ENCODE measurements at places on chromosomes 16 and 17. TPM values are rescaled to one million over a fixed set of nuclear protein-coding genes. Genes with fewer than 3 reads are reported as not detected.

The CALB2 gene
- 1.5 TPM for polyA plus RNA-seq

The FNDC8 gene
- 0.07 TPM for polyA plus RNA-seq

The GPR179 gene
- 1.4 TPM for polyA plus RNA-seq

The OTOP3 gene
- polyA plus RNA-seq, result 13.8 TPM

The MYL11 gene
- 14.6 TPM for polyA plus RNA-seq

The GCGR gene
- 2.5 TPM for polyA plus RNA-seq

The CDH11 gene
- 27.8 TPM for polyA plus RNA-seq

The CCL5 gene
- polyA plus RNA-seq, result 8.3 TPM

The HBQ1 gene
- 0.73 TPM for polyA plus RNA-seq

The GPR142 gene
- 0.97 TPM for polyA plus RNA-seq

All from large intestine (tissue), 12 donors.